ENCODE measurements at places on chromosomes 1 and 21.

DNA sequence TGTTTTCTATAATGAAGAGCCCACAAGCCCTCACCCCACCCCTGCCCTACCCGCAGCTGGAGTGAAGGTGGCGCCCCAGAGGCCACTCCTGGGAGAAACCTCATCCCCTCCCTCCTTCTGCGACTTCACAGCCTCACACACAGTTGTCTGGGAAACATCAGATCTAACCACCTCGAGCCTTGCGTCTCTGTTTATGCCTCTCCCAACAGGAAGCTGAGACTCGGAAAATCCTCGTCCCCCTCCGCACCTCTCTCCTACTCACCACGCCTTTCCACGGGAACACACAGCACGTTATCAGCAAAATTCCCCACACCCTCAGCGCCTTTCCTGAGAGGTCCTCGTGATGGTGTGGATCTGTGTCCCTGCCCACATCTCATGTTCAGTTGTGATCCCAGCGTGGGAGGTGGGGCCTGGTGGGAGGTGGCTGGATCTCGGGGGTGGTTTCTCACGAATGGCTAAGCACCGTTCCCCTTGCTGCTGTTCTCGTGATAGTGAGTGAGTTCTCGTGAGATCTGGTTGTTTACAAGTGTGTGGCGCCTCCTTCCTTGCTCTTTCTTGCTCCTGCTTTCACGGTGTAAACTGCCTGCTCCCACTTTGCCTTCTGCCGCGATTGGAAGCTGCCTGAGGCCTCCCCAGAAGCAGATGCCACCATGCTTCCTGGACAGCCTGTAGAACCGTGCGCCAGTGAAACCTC lies 190.6 kb downstream of the KIF26B start:
- DNase-seq: no peak

DNA sequence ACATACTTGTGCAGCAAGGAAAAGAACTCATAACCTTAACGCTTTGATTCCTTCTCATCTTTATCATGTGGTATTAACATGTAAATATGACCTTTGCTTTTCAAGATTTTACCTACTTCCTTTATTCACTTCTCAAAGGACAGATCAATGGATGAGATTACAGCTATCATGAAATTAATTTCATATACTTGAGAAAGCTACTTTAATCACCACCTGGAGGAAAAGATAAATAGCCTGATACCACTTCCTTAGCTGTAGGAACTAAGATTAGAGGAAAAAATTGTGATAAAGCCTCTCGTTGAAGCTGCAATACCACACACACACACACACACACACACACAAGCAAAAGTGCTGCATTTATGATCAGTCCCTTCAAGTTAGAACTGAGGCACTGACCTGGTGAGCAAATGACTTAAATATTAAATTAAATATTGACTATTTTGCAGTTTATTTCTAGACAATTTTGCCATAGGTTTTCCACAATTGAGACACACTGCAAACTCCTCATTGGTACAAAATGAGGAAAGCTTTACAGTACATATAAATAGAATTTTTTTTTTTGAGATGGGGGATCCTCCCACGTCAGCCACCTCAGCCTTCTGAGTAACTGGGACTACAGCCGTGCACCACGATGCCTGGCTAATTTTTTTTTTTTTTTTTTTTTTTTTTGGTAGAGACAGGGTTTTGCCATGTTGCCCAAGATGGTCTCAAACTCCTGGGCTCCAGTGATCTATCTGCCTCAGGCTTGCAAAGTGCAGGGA lies 27.2 kb upstream of the DMRTB1 start:
- DNase-seq: no peak

DNA sequence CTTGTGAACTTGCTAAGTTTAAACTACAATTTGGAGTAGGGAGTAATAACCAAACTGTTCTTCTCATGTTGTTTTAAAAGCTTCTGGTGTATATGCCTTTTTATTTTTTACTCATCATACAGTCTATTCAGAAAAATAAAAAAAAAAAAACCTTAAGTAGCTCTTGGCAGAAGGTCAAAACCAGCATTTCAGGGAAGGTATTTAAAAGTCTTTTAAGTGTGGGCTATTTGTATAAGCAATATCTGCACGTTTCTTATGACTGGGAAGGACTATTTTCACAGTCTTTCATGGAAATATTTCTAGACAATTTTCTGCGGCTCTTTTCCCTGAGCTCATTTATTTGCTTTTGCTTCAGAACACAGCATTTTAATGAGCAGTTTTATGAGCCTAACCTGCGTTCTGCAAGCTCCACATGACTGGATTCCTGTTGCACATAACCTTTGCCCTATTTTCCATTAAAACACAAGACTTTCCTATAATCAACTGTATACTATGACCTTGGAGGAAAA lies 60.9 kb upstream of the C1orf105 start:
- no peak for DNase-seq

GRCh38 chr1:194476872-194477271 lies 1290.5 kb upstream of the B3GALT2 start:
- DNase-seq: no peak

GRCh38 chr1:241610056-241610815 lies 29.9 kb downstream of the CHML start:
- DNase-seq: peak; percentile 24

GRCh38 chr1:38740487-38740886 lies 119.1 kb downstream of the RRAGC start:
- DNase-seq: no peak

DNA sequence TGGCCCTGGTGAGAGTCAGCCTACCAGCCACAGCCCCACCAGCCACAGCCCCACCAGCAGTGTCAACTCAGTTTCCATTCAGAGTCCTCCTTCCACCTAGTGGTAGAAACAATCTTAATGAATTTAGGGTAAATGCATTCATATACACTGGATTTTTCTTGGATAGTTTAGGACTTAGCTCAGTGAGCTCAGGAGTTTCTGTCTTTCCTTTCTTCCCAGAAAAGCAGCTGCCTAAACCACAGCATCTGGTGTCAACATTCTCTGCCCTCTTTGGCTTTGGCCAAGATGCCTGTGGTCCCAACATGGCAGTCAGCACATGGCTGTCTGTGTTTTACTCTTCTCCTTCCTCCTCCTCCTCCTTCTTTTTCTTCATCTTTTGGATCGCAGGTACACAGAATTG lies 94.0 kb downstream of the CLIC6 start:
- no peak for DNase-seq

GRCh38 chr1:95116580-95117206 lies 462 bp upstream of the TLCD4 start:
- no peak for DNase-seq

- DNase-seq: no peak
Observed at GRCh38 chr1:116806245-116806644, 52.0 kb downstream of the CD2 start.

- no peak for DNase-seq
Observed at GRCh38 chr1:39262802-39263201, 58.3 kb downstream of the MACF1 start.

- no peak for DNase-seq
Observed at GRCh38 chr1:223770621-223771315, 58.4 kb downstream of the CAPN2 start.

- DNase-seq: no peak
Observed at GRCh38 chr1:33111965-33112364, 31.0 kb downstream of the AZIN2 start.

GRCh38 chr1:150555971-150556865 lies 7.0 kb downstream of the ADAMTSL4 start:
- no peak for DNase-seq

DNA sequence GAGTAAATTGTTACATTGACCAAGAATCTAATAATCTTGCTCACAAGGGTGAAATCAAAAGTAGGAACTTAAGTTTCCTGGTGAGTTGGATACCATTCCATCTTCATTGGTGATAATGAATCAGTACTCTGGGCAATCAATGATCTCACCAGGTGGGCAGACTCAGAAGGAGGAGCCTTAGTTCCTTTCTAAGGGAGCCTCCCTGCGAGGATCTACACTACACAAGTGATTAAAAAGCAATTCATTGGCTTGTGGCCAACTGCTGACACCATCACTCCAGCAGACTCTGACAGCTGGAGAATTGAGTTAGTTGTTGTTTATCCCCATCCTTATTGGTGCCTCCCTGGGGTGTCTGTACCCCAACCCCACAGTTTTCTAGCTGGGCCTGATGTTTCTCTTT lies 84.1 kb upstream of the VANGL1 start:
- no peak for DNase-seq

DNA sequence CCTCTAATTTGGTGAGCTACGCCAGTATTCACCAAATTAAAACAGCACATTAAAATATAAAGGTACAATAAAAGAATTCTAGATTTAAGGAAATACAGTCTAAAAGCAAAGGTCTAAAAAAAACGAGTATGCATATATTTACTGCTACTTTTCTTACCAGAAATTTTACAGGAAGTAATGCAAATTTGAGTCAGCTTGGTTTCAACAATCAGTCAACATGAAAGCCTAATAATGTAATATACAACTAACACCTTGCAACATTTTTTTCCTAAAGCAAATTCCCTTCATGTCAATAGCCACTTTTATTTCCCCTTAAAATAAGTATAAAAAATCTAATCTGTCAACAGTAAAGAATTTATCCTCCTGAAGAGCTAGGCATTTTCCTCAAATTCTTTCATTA lies 11.9 kb downstream of the PTP4A2 start:
- DNase-seq: no peak

- no peak for DNase-seq
Observed at GRCh38 chr1:19255288-19255687, 3.7 kb downstream of the MRTO4 start.

DNA sequence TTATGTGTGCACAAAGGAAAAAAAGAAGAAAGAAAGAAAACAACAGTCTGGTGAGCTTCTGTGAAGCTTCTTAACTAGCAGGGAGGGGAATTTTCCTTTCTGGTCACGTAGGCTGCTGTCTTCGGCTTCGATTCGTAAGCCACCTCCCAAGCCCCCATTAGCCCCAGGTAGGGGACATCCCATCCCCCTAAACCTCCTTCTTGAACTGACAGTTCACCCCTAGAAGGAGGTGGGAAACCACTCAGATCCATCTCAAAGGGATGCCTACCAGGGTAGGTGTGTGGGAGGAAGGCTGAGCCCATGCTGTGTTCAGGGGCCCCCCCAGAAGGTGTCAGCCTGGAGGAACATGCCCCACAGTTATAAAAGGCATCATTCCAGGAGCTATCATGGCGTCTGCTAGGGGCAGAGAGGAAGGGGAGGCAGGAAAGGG lies 25.8 kb downstream of the CD247 start:
- no peak for DNase-seq

- DNase-seq: no peak
Observed at GRCh38 chr1:200379432-200379757, 30.4 kb downstream of the ZNF281 start.

GRCh38 chr1:173473599-173474011 lies 3.5 kb upstream of the PRDX6 start:
- DNase-seq: no peak

DNA sequence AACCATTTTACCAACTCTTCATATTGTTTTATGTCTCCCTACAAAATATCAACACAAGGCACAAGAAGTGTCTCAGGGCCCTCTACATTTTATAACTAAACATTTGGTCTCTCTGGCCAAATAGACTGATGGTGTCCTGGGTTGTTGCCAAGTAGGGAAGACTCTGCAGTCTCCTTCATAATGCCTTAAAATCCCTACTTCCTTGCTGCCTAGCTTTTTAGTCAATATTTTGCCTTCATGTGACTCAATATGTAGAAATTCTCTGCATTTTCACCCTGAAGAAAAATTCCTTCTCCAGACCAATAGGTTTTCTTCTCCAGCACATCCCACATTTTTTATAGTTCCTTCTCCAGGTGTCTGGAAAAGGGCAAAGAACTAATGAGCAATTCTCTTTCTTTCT lies 72.6 kb upstream of the IPO9 start:
- no peak for DNase-seq

GRCh38 chr1:210536254-210536961 lies 207.7 kb downstream of the HHAT start:
- DNase-seq: no peak

DNA sequence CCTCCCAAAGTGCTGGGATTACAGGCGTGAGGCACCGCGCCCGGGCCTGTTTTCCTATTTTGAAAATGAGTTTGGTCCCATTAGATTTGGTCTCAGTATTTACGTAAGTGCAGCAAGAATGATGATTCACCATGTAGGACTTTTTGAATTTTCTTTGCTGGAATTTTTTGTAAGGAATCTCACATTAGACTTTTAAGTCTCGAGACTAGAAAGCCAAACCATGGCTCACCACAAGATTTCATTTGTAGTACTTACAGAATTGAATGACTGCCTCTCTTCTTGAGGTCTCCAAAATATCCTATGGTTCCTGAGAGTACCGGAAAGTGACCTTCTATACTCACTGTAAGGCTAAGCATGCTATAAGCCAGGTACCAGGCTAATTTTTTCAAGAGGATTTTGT lies 325 bp downstream of the OR14A2 start:
- no peak for DNase-seq

- no peak for DNase-seq
Observed at GRCh38 chr1:169112241-169112640, 5.8 kb downstream of the ATP1B1 start.

- peak; percentile 12 for DNase-seq
Observed at GRCh38 chr1:96579636-96580035, 141.9 kb upstream of the PTBP2 start.

GRCh38 chr1:108505763-108506070 lies 54.2 kb upstream of the EEIG2 start:
- no peak for DNase-seq

DNA sequence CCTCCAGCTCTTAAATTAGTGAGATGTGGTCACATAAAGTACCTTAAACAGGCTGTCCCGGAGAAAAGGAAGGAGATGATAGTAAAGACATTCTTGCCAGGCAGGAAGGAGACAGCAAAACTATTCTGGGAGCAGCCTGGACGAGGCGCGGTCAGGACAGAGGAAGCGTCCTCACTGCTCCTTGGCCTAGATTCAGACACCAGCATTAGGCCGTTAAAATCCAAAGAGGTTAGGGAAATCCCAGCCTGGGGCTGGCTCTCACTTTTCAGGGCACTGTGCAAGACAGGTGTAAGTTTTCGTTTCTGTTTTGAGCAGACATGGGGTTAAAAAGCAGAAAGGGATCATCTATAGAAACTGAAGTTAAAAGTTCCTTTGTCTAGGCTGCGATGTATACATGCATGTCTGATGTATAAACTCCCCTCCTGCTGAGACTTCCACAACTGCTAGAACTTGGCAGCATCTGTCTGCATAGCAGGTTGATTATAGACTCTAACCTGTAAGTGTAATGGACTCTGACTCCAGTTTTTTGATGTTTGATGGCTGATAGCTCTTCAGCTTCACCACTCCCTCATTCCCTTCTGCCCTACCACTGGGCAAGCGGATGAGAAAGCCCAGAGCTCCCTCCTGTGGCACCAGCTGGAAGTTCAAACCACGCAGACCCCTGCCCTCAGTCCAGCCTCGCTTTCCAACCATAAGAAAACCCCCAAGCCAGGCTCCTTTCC lies 21.5 kb downstream of the STPG1 start:
- DNase-seq: no peak

DNA sequence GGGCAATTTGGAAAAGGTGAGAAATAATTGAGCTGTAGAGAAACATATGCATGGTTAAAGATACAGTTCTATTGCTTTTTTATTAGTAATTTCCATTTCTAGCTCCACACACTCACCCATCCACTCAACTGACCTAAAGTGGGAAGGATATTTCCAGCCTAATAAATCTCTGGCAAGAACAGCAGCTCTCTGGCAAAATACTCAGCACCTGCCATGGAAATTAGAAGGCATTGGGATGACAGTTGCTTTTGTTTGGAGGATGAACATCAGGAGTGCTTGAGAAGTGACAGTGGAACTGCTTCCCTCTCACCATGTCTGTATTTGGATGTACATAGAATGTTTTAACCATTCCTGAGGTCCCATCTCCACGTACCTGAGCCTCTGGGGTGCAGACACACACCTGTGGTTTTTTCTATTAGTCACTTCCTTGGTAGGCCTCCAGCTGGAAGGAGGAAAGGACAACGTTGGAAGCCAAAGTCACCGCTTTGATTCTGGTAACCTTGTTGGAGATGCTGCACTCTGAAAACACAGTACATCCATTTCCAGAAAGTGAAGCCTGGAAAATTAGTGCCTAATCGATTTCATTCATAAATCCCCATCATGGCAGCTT lies 62.3 kb upstream of the RUNX1 start:
- DNase-seq: no peak

Measured in CMK (cell line).